T-cell (primary cell): ENCODE measurements at places on chromosomes 7 and 10. TPM values are rescaled to one million over a fixed set of nuclear protein-coding genes. Genes with fewer than 3 reads are reported as not detected.

DNA sequence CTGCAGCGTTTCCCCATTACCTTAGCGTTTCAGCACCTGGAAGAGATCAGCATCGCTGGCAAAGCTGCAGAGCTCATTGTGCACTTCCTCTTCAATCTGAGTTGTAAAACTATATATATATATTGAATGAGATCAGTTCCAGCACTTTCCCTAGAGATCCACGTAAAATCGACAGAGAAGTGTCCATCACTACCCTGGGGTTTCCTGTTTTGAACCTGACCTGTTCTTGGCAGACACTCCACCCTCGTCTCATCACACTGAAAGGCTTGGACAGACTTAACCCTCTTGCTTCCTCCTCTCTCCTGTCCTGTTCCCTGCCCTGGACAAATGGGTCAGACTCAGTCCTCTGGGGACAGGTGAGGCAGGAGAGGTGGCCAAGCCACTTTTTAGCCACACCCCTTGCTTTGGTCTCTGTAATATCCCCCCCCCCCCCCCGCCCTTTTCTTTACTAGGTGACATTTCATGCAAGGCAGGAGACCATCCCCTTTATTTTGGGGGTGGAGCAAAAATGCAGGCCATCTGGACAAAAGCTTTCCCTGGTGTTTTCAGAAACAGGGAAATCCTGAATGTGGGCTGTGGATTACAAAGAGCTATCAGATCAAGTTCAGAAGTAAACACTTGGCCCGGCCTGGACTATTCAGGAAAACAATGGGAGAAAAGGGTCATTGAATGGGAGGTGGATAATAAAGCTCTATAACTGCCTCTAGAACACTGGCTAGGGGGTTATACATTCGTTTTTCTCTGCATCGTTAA lies 83.7 kb upstream of the KDM7A start:
- no peak overlapping the region for H3K27ac ChIP-seq
- no peaks in the 10 kb centered on the region for H3K36me3 ChIP-seq
- H3K4me1 ChIP-seq, result peaks cover 42% of the 10 kb centered on the region
- DNase-seq, result no peak
- H3K4me3 ChIP-seq, result no peak overlapping the region

GRCh38 chr10:91335147-91335546 lies 75.0 kb upstream of the HECTD2 start:
- DNase-seq, result no peak
- no peaks in the 10 kb centered on the region for H3K27me3 ChIP-seq
- no peak overlapping the region for H3K4me3 ChIP-seq
- no peaks in the 10 kb centered on the region for H3K4me1 ChIP-seq

GRCh38 chr7:97009753-97010732 lies 4.7 kb downstream of the DLX6 start:
- H3K4me3 ChIP-seq, result no peak overlapping the region
- no peak for DNase-seq
- H3K27ac ChIP-seq, result no peak overlapping the region
- H3K4me1 ChIP-seq, result no peaks in the 10 kb centered on the region
- no peaks in the 10 kb centered on the region for H3K36me3 ChIP-seq
- peaks cover 50% of the 10 kb centered on the region for H3K27me3 ChIP-seq

GRCh38 chr7:98483276-98483963 lies 82.5 kb upstream of the BAIAP2L1 start:
- H3K27me3 ChIP-seq, result peaks cover 21% of the 10 kb centered on the region
- no peak overlapping the region for H3K27ac ChIP-seq
- no peaks in the 10 kb centered on the region for H3K4me1 ChIP-seq
- DNase-seq, result no peak
- no peak overlapping the region for H3K4me3 ChIP-seq

GRCh38 chr10:97123765-97124164 lies 62.0 kb downstream of the SLIT1 start:
- H3K4me1 ChIP-seq, result no peaks in the 10 kb centered on the region
- H3K36me3 ChIP-seq, result no peaks in the 10 kb centered on the region
- H3K4me3 ChIP-seq, result no peak overlapping the region
- peaks cover 11% of the 10 kb centered on the region for H3K27me3 ChIP-seq

The CYP3A4 gene
- not detected for total RNA-seq
